ENCODE measurements at places on chromosomes 5 and 9. TPM values are rescaled to one million over a fixed set of nuclear protein-coding genes. Genes with fewer than 3 reads are reported as not detected.

DNA sequence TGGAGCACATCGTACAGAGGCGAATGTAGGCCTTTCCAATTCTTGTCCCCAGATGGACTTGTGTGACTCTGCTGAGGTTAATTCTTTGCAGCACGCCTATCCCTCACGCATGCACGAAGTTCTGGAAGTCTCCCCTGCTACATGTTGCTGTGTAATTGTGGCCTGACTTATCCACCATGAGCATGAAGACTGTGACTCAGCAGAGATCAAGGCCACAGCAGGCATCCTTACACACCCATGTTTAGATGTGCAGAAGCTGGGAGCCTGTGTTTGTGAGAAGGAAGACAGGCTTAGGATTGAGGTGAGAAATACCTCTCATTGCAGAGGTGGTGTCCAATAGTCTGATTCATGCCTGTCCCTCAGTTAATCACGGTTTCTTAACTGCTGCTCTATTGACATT lies 135.6 kb downstream of the ICE1 start:
- DNase-seq: no peak

GRCh38 chr5:9263656-9264055 lies 282.2 kb downstream of the SEMA5A start:
- DNase-seq: no peak

DNA sequence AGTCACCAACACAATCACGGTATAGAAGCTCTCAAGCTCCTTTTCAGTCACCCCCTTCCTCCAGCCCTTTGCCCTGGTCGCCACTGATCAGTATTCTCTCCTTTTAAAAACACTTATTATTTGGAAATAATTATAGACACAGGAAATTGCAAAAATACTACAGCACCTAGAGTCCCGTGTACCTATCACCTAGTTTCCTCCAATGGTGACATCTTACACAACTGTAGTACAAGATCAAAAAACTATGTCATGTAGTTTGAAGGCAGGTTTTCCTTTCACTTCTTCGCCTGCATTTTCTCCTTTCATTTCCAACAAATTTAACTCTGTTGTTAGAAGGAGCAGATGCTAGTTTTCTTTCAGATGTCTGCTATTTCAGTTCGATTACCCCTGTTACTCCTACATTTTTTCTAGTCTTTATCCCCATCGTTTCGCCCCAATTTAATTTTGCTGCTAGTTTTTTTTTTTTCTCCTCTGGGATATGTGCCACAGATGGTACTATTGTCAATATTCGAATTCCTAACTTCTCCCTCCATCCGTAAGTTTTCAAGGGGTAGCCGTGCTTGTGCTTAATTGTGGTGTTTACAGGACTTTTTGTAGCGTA lies 612 bp upstream of the ATG10 start:
- peak; percentile 19 for DNase-seq

The AIF1L gene
- polyA plus RNA-seq: 384 TPM

The CDX1 gene
- polyA plus RNA-seq: 0.73 TPM

DNA sequence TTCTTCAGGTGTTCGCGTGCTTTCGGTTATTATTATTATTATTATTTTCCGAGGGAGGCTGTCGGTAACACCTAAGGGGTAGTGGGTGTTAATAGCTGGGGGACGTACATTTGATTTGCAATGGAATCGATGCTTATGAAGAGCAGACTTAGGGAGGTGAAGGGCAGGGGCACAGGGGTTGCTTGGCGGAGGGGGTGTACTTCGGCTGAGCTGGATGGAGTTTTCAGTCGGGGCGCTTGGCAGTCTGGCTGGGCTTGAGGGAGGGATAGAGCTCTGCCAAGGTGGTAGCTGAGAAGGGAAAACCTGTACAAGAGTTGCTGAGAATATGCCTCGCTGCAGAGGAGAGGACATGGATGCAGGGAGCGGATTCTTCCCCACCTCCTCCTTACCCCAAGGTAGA lies 617 bp upstream of the PTPRD start:
- no peak for DNase-seq

GRCh38 chr9:846852-847251 lies 5.4 kb downstream of the DMRT1 start:
- no peak for DNase-seq
